Dermis blood vessel endothelial cell (primary cell): ENCODE measurements at places on chromosomes 1 and 21.

- DNase-seq, result no peak
These were observed 28.6 kb downstream of the RNASEL start for GRCh38 chr1:182560392-182560984.

- DNase-seq, result no peak
These were observed 108.6 kb upstream of the RUNX3 start for GRCh38 chr1:25038699-25039098.

- no peak for DNase-seq
These were observed 83.1 kb upstream of the LYPLAL1 start for GRCh38 chr1:219090607-219091006.

DNA sequence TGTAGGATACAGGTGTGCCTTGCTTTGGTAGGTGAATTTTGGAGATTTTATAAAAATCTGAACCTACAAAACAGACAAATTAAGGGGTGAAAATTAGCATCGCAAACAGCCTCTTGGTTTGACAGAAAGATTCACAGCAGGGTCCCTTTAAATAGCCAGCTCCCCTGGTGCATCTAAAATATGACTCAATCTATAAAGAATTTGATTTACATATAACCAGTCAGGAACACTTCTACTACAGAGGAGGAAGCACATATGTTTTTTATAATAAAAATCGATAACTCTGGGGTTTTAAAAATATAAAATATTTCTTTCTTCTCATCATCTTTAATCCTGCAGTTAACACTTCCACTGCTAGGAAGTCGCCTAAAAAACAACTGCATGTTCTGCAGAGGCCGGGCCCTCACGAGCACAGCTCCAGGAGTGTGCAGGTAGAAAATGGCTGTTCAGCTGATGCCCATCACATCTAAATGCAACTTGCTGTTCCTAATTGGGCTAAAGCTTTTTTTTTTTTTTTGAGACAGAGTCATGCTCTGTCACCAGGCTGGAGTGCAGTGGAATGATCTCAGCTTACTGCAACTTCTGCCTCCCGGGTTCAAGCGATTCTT, 203.4 kb downstream of the HS2ST1 start:
- no peak for DNase-seq

DNA sequence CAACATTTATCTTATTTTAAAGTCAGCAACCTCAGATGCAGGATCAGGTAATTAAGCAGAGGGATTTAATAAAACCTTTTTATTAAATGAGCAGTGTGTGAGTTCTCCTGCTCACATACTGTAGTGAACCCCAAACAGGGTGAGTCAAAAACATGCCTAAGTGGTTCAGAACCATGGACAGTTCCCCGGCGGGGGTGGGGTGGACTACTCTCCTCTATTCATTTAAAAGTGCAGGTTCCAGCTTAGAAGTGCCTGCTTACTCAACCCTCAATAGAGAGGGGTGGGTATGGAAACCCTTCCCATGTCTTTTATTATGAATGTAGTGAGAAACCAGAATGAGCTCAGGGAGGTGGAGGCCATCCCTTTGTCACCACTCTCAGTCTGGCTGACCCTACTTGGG, 397.9 kb downstream of the HHAT start:
- DNase-seq, result no peak

- no peak for DNase-seq
These were observed 46.1 kb upstream of the RBM34 start for GRCh38 chr1:235207209-235207565.

GRCh38 chr1:87296206-87296605, 32.5 kb upstream of the LMO4 start:
- DNase-seq, result no peak

DNA sequence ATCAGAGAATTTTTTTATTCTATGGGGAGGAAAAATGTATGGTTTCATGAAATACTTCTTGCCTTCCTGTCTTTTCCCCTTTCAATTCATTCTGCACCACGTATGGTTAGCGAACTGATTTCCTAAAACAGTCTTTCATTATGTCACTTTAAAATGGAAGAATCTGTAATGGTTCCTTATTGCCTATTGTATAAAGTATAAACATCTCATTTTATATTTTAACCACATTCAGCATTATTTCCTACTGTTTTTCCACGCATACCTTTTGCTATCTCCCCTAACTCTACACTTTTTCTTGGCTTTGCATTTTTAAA, 232.3 kb upstream of the B3GALT2 start:
- no peak for DNase-seq

DNA sequence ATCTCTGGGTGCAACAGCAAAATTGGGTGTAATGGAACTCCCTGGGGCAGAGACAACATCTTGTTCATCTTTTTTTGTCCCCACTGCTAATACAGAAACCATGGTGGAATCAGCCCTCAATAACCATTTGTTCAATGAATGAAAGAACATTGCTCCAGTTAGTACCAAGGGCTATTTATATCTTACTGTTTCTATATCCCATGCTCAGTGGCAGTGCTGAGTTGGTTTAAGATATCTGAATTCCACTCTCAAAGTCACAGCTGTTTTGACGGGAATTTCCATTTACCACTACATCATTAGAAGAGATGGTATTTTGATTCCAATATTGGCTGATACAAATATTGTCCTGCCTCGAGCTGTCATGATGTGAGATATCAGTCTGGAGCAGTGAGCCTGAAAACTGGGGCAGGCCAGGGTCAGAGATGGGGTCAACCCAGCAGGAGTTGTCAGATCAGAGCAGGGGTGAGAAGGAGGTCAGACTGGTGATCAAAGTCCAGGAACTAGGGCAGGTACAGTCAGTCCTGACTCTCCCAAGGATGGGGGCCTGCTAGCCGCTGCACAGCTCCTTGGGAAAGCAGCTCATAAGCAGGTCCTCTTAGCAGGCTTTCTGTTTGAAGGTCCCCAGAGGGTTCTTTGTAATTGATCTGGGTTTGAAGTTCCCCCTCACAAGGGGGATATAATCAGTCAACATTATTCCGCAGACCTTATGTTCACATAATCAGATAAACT, 5.8 kb upstream of the PHC2 start:
- DNase-seq, result no peak

DNA sequence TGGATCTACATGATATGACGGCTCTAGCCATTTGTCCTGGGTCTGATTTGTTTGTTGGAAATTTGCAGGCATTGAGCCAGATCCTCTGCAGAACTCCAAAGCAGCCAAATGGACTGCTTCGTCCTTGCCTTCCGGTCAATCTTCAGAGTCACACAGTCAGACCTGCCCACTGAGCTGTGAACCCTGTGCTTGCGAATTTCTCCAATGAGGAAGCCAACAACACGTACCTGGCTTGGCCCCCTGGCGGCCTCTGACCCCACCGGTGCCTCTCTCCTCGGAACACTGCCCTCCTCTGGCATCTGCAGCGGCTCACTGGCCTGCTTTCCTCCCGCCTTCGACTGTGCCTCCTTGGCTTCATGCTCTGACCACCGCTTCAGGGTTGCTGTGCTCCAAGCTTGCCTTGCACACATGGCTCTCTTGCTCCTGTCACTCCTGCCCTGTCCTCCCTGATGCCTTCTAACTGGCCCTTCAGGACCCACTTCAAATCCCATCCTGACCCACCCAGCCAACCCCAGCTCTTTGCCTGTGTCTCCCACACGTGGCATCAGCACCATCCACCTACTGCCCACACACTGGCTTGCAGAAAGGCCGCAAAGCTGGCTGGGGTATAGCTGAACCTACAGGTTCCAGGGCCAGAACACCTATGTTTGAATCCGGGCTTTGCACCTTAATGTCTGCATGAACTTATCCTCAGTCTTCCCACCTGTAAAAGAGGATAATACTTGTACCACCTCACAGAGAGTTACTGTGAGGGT, 128.2 kb downstream of the KCNN3 start:
- no peak for DNase-seq

DNA sequence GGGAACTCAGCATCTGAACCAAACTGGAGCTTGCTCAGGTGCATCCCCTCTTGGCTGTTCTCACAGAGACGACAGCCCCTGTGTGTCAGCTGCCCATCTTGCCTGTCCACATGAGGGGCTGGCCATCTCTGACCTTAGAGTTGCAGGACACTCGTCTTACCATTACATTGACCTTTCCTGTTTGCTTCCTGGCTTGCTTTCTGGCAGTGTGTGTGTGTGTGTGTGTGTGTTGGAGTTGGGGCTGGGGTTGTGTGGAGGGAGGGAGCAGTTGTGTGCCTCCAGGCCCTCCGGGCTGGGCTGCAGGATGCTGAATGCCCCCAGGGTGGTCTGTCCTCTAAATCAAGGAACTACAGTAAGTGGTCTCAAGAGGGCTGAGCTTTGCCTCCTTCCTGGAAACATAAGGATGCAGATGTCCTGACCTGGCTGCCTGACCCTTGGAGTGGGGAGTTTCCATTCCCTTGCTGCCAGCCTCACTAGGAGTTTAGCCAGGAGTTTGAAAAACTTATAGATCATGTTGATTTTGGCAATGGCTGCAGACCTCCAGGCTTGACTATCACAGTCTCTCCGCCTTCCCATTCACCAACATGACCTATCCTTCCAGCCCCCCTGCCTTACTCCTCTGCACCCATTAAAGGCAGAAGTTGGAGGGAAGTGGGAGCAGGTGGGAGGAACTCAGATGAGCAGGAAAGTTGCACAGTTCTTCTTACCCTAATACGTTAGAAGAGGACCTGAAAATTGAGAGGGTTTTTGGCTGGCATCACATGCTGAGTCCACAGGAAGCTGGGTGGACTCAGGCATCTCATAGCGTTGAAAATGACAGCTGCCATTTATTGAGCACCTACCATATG, 19.0 kb downstream of the RASSF5 start:
- peak; percentile 37 for DNase-seq
